ENCODE measurements at places on chromosomes 3 and 15.

GRCh38 chr3:133268726-133269134 is 131.1 kb upstream of the BFSP2 start:
- no peak for DNase-seq

DNA sequence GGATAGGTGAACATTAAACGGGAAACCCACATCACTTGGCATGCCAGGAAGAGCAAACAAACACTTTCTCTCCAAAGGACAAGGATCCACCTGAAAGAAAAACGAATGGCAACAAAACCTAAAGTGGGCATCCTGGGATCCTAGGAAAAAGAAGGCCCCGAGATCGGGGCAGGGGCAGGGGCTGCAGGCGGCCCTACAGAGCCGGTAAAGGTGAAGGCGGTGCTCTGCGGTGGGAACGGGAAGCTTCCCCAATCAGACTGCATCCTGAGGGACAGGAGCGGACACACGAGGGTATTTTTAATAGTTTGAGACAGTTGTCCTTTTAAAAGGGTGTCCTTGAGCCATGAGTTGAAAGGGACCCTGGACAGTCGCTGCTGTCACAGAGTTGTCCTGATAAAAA is 24.9 kb upstream of the GABRA5 start:
- DNase-seq: no peak

GRCh38 chr3:9747267-9747666 is 2.5 kb upstream of the OGG1 start:
- DNase-seq: no peak

GRCh38 chr3:159149633-159150032 is 347.8 kb downstream of the MFSD1 start:
- no peak for DNase-seq

GRCh38 chr15:64068133-64068532 is 21.8 kb upstream of the DAPK2 start:
- no peak for DNase-seq

GRCh38 chr3:59116233-59116537 is 66.4 kb upstream of the CFAP20DC start:
- DNase-seq: no peak

- DNase-seq: no peak
These were observed 1132.8 kb downstream of the OTOL1 start for GRCh38 chr3:162629372-162629771.

GRCh38 chr15:39919411-39919747 is 687 bp downstream of the GPR176 start:
- no peak for DNase-seq

DNA sequence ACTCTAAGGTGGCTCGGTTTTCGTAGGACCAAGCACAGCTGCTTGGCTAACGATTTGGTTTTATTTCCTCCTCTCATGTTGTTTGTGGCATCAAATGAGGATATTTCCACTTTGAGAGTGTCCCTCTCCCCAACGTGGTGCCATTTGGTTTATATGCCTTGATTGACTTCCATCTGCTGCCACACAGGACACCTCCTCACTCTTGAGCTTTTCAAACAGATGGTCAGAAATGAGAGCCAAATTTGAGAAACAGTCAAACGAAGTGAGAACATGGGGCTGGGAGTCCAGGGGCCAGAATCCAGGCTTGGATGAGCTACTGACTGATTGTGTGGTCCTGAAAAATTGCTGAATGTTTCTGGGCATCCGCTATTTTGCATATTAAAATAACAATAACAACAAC is 43.5 kb downstream of the CEMIP start:
- DNase-seq: no peak

GRCh38 chr15:61380270-61380669 is 151.2 kb upstream of the RORA start:
- no peak for DNase-seq

DNA sequence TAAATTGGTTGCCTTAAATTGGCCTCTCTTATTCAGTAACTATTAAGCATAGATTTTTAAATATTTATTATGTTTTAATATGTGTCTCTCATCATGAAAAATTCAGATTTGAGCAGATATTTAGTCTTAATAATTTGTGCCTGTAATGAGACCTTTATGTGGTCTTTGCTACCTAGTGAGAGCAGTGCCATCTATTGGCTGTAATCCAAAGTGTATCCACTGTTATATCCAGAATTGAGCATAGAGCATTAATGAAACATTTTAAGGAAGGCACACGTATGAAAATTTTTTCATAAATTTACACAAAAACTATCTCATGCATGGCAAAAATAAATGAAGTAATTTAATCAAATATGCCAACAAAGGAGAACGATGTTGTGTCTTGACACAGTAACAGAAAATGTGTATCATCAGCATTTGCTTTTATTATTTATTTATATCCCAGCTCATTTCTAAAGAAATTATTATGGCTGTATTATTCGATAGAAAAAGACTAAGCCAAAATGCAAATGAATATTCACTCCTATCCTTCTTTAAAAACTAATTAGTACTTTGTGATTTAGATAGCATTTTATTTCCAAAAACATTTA is 203.5 kb downstream of the RSRC1 start:
- no peak for DNase-seq

GRCh38 chr3:118981494-118982134 is 53.0 kb downstream of the IGSF11 start:
- no peak for DNase-seq

GRCh38 chr15:69647142-69647513 is 194.5 kb downstream of the RPLP1 start:
- no peak for DNase-seq

DNA sequence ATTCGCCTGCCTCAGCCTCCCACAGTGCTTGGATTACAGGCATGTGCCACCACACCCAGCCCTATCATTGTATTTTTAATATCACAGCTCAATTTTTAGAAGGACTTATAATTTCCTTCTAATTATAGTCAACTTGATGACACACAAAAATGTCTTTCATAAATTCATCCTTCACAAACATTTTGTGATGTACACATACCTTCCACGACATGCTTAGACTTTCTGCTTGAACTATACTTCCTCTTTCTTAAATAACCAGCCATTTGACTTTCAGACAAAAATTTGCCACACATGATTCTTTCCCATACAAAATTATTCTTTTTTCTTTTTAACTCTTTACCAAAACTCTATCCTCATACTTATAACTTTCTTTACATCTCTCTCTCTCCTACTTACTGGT is 48.4 kb upstream of the CCK start:
- no peak for DNase-seq

- no peak for DNase-seq
These were observed 4.5 kb downstream of the ADGRG7 start for GRCh38 chr3:100613721-100614390.

DNA sequence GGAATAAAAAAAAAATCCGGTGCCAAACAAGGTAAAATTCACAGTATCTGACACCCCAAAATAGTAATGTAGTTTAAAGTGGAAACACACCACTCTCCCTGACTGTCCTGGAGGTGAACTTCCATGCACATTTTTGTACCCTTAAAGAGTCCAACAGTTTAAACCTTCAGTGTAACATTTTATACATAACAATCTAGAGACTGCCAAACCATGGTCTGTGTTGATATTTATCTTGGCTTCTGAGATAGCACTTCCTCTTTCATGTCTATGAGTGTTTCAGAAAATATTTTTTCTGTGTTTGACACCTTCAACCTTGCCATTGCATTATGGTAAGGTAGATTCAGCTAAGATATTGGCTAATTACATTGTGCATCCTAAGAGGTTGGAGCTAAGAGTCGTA is 13.9 kb downstream of the TMEM45A start:
- no peak for DNase-seq

DNA sequence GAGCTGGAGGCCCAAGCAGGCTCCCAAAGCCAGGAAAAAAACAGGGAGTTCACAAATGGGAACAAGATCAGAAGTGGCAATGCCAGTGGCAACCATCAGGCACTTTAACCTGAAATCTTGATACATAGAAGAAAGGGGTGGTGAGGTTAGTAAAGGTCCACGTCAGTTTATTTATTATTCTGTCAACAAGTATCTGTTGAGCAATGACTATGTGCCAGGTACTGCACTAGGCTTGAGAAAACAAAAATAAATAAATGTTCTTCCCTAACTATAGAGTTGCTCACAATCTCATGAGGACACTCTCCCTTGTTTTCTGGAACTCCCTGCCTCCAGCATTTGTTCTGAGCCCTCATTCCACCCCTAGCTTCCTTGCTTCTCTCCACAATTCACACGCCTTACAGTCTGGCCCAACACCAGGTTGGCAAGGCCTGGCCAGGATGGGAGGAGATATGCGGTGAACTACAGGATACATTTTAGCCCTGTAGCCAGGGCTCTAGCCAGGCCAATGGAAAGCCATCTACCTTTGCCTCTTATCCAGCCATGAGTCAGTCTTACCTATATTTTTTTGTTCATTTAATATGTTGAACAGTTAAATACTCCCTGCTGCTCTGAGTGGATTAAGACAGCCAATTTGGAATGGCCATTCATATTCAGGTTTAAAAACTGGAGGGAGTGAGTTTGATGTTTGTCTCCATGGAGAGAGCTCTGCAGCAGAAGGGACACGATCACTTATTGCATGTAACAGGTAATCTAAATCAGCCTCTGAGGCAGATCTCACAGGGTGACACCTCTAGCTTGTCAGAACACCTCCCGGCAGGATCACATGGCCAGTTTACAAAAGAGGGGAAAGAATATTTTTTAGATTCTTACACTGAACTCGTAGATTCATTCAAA is 161.9 kb upstream of the ATP11B start:
- DNase-seq: no peak

DNA sequence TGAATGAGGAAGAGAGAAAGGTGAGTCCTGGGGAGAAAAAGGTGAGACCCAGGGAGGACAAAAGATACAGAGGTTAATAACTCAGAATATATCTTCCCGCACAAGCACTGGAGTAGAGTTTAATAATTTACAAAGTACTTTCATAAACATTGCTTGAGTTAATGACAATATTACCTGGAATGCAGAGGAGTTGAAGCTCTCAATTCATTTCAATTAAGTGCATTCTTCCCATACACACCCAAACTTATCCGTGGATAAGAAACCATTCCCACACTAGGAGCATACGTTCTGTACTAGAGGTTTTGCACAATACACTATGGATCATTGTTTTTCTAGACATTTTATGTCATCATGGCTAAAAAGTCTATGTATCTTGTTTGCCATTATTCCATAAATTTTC is 23.3 kb upstream of the KNG1 start:
- no peak for DNase-seq

DNA sequence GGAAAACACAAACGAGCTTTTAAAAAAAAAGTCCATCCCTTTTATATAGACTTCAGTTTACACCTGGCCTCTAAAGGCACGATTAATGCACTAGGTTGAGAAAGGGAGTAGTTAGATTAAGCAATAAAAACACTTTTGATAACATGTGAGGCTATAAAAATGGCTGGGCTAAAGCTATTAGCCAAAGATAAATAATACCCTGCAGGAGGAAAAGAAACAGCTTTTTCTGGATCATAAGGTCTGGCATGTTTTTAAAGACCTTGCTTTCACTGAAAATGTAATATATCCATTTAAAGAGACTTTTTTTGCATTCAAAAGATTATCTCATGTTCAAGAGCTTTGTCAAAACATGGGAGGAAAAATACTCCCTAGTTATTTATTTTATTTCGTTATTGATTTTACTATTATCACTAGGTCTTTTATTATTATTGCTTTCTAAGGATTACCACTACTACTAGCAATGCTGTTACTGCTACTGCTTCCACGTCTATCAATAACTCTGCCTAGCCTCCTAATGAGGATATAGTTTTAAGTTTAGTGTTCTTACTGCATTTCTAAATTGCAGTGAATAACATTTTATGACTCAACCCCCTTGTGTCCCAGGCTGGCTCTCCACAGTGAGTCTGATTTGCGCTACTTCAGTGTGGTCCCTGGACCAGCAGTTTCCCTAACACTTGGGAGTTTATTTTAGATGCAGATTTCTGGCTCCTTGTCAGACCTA is 93.4 kb downstream of the THRB start:
- DNase-seq: no peak

DNA sequence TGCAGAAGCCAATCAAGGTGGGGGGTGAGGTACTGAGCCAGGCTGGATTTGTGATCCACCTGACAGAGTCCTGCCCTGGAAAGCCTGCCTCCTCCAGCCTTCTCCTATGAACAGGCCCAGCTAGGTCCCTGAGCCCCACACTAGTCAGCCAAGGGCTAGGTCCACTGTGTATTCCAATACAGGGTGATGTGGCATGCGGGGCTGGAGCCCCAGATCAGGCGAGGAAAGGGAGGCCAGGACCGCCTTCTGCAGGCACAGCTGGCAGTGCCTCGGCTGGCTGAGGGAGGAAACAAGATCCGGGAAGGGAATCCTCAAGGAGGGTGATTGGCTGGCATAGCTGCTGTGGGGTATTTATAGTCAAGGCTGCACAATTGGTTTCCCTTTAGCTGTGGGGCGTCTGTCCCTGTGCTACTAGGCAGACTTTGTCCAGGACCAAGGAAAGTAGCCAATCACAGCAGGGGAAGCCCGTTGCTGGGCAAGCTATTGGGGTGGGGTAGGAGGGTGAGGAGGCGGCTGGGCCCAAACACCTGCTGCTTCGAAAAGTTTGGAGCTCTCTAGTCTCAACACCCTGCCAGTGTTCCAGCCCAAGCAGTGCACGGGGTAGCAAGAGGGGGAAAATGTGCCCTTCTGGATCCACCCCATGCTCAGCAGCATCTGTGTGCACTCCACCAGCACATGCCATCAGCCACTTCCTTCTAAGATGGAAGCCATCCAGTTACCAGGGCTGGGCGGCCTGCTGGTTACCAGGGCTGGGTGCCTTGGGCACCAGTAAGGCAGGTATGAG is 5.9 kb downstream of the KY start:
- no peak for DNase-seq

DNA sequence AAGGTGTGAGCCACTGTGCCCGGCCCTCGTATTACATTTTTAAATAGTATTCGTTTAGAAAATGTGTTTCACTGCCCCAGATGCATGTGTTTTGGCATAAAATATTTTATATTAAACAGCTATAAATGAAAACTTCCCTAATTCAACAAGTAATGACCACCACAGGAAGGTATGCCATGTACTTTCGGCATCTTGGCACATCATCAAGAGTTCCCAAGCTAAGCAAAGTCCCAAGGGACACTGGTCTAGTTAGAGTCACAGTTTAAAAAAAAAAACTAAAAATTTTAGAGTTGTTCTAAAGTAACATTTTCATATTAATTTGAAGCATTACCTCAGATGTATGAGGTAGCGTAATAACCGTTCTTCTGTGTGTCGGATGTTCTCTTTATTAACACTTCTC is 15.6 kb upstream of the ARPP19 start:
- no peak for DNase-seq
